ENCODE measurements at places on chromosomes 1 and 21.
A peak's percentile ranks its signal among the peaks of the same experiment; 100 is the strongest.

- DNase-seq, result no peak
Measured at GRCh38 chr21:15735409-15735808, 5.6 kb downstream of the USP25 start.

DNA sequence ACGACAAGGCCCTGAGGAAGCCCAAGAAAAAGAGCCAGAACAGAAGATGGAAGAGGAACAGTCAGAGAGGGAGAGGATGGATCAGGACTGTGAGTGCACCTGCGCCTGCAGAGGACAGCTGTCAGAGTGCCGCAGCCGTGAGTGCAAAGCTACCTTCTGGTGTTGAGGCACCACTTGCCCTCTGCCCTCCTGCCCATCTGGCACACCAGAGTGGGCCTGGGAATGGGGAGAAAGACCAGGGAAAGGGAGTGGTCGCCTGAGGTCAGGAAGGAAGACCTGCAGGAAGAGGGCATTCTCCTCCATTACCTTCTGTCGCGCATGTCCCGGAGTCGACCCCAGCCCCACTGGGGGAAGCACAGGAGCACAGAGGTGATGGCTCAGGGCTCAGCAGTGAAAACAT, 26.2 kb downstream of the VASH2 start:
- no peak for DNase-seq

- DNase-seq, result no peak
Measured at GRCh38 chr1:26999440-26999987, 6.0 kb downstream of the TRNP1 start.

GRCh38 chr1:154714638-154715037, 106.7 kb upstream of the ADAR start:
- DNase-seq, result no peak

GRCh38 chr1:229058111-229058561, 212.8 kb upstream of the RAB4A start:
- DNase-seq, result peak; percentile 22

- DNase-seq, result peak; percentile 44
Measured at GRCh38 chr21:17250778-17251241, 262.0 kb upstream of the CXADR start.

- DNase-seq, result no peak
Measured at GRCh38 chr1:34060187-34060730, 104.8 kb downstream of the CSMD2 start.

DNA sequence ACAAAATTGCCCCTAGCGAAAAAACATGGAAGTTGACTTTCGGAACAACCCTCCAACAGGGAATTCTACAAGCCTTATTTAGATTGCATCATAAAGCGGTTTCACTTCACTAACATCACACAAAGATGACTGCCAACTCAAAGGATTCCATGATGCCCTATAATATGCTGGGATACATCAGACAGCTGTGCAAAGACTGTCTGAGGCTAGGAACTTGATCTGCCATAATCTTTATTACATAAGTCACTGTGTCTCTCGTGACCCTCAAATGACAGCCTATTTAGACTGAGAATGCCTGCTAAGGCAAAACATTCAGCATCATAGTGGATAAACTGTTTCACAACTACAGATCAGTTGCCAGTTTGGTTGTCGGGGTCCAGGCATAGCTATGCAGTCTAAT, 23.8 kb downstream of the FH start:
- no peak for DNase-seq

- no peak for DNase-seq
Measured at GRCh38 chr1:34156739-34157138, 8.3 kb downstream of the CSMD2 start.

- peak; percentile 38 for DNase-seq
Measured at GRCh38 chr1:228735871-228736586, 750 bp downstream of the RHOU start.

- DNase-seq, result no peak
Measured at GRCh38 chr1:187947359-187947758, 1118.6 kb downstream of the PLA2G4A start.

GRCh38 chr1:56472860-56473259, 106.5 kb downstream of the PLPP3 start:
- DNase-seq, result no peak

DNA sequence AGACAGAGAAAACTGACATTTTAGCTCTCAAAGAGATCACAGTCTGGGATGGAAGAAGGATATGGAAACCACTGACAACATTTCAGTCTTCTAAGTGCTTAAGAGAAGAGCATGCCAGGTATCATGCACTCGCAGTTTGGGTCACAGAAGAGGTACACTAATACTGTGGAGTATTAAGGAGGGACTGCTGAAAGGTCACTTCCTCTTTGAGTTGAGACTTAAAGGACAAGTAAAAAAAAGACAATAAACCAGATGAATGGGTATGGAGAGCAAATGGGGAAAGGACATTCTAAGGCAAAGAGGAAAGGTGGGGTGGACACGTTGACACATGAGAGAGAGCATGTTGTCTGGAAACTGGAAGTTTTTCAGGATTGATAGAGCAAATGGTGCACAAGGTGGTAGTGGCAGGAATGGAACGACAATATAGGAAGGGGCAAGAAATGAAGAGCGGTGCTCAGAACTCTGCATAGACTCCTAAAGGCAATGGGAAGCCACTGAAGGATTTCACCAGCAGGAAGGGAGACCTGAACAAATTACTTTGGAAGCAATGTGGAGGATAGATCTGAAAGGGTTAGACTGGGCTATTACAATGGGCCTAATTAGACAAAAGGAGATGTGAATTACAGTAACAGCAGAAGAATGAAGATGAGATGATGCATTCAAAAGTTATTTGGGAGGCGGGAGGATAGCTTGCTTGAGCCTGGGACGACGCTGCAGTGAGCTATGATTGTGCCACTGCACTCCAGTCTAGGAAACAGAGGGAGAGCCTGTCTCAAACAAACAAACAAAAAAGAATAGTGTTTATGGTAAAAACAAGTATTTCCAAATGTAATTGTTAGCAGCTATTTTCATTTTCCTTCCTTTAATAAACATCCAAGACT, 11.1 kb downstream of the DIPK1A start:
- DNase-seq, result no peak

DNA sequence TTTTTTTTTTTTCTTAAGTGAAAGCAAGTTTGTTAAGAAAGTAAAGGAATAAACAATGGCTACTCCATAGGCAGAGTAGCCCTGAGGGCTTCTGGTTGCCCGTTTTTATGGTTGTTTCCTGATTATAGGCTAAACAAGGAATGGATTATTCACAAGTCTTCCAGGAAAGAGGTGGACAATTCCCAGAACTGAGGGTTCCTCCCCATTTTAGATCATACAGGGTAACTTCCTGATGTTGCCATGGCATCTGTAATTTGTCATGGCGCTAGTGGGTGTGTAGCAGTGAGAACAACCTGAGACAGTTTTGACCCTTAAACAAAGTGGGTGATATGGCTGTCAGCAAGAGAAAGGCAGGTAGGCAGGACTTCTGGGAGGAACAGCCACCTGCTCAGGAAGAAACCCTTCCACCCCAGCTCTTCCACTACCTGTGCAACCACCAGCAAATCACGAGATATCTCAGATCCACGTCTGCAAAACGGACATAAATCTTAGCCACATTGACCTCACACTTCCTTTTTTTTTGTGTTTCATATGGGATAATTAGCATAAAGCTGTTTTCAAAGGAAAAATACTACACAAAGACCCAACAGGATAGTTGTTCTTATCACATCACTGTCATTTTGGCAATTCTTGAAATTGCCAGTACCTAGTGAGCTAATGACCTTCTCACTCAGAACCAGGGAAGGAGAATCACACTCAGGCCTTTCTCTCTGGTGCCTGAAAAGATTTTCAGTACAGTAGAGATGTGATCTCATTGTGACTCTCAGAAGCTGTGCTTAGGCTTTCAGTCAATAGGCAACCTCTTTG, 34.8 kb upstream of the DUSP10 start:
- no peak for DNase-seq

GRCh38 chr1:244210884-244211558, 159.9 kb downstream of the ZBTB18 start:
- no peak for DNase-seq

- no peak for DNase-seq
Measured at GRCh38 chr1:78003882-78004718, 639 bp upstream of the DNAJB4 start.

DNA sequence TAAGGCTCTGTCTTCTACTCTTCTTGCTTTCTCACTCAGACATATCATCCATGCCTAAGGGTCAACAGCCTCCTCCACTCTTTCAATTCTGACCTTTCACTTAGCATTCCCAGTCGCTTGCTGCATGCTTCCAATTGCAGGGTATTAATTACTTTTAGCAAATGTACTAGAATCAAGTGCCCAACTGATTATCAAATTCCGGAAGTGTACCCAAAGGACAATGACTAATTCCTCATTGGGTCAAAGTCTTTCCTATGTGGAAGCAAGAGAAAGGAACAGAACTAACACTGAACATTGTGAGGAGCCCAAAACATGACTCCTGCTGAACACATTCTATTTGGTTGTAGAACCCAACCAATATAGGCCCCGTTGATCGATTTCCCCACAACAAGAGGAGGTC, 101.8 kb downstream of the APP start:
- DNase-seq, result no peak

DNA sequence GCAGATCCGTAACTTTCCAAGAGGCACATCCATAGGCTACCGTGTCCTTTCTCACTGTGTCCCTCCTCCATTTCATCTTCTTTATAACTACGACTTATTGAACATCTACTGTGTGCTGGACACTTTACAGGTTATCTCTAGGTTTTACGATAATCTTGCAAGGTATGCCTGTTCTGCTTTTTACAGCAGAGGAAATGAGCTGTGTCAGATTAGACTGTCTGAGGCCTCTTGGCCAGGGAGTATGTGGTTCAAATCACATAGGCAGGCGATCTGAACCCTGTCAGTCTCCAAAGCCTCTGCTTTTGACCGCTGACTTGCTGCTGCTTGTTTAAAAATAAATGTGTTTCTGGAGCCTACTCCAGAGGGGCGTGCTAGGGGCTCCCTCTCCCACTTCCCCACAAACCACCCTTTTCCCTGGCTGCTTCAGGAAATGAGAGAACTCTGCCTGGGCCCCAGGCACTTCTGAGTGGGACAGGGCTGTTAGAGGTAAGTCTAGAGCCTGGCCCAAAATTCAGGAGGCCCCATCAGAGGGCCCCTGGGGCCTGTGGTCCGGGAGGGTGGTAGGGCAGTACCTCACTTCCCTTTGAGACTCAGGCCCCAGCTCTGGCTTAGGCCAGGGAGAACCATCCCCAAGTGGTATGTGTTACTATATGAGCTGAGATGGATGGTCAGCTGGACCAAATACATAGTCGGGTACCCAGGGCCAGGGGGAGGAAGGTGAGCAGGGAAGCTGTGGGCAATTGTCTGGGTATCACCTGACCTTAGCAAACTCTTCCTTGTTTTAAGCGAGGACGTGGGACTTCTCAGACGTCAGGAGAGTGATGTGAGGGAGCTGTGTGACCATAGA, 4.4 kb downstream of the PSEN2 start:
- DNase-seq, result no peak

- DNase-seq, result no peak
Measured at GRCh38 chr1:15739745-15740144, 2.6 kb upstream of the TMEM82 start.

DNA sequence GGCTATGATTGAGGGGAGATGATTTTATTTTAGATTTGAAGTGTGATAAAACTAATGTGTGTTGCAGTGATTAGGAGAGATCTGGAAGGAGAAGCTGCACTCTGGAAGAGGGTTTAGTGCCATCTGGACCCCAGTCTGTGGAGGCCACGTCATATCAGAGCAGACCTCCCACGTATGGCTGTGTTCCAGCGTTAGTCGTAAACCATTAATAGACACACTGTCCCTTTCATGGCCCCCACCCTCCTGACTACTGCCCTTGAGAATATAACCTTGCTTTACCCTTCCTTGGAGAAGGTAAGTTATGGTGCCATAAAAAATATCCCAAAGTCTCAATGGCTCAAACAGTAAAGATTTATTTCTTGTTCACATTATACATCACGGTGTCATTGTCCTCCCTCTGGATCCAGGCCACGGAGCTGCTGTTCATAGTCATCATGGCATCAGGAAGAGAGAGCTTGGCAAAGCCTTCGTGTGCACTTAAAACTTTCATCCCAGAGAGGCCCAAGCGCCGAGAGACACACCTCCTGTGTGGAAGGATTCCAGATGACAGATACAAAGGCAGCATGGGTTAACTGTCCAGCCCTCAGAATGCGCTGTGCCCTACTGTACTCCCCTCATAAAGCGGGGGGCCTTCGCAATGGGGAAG, 33.2 kb downstream of the RHOU start:
- DNase-seq, result no peak

DNA sequence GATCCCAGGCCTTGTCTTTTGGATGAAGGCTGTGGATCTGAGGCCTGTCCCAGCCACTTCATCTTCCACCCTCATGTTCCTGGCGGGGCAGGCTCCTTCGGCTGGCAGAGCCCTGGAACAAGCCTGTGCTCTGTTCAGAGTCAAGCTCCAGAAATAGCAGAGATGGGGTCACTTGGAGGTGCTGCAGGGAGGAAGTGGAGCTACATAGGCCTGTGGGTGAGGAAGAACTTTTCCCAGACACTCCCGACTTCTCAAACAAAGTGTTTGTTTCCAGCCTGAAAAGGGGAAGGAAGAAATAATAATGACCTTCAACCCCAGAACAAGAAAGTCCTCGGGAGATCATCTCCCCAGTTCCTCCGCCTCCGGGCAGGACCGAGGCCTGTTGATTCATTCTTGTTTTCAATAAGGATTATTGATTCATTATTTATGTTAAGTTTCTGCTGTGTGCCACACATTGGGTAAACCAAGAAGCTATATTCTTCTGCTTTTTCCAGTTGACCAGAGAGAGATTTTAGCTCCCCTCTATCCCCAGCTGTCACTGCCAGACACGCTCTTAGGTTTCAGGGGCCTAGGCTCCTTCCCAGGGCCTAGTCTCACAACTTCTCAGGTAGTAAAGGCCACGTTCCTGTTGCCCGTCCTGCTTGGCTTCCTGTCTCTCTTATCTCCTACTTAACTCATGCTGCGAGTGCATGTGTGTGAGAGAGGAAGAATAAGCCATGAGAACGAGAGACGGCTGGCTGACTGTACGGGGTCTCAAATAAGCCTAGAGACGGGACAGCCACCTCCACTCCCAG, 16.9 kb downstream of the IKBKE start:
- no peak for DNase-seq

- DNase-seq, result no peak
Measured at GRCh38 chr1:185663332-185663731, 70.9 kb upstream of the HMCN1 start.

GRCh38 chr1:47529520-47530098, 91.8 kb downstream of the FOXD2 start:
- DNase-seq, result no peak
